WTC11 (cell line): ENCODE measurements at places on chromosomes 4 and X.

- DNase-seq: no peak
Observed at GRCh38 chr4:126939401-126939800, 693.4 kb upstream of the INTU start.

- DNase-seq: no peak
Observed at GRCh38 chr4:78534286-78534955, 17.1 kb upstream of the ANXA3 start.

- no peak for DNase-seq
Observed at GRCh38 chr4:98685225-98686042, 27.0 kb upstream of the TSPAN5 start.

DNA sequence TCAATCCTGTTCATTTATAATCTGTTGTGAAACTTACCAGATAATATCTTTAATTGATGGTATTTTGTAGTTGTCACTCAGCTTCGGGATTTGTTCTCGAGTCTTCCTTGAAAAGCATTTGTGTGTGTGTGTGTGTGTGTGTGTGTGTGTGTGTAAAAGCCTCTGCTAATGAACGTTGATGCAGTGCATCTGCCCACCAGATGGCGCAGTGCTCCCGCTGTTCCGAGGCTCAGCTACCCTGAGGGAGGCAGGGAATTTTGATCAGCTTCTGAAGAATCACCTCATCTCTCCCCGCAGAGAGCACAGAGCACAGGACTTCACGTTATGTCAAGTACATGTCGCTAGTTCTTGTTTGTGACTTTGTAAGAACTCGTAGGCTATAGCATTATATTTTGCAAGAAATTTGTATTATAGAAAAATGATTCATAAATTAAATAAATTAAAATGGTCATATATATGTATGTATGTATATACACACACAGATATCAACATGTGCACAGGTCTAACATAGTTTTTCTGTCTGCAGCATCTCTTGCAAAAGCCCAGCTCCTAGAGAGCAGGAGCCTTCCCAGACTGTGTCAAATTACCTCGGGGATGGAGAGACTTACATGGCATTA lies 316.7 kb upstream of the IGFBP7 start:
- DNase-seq: peak; percentile 81

GRCh38 chr4:156970501-156971164 lies 966 bp downstream of the PDGFC start:
- peak; percentile 63 for DNase-seq

GRCh38 chr4:22483551-22483981 lies 32.3 kb downstream of the ADGRA3 start:
- no peak for DNase-seq

GRCh38 chr4:38656111-38656510 lies 7.9 kb upstream of the KLF3 start:
- DNase-seq: no peak

DNA sequence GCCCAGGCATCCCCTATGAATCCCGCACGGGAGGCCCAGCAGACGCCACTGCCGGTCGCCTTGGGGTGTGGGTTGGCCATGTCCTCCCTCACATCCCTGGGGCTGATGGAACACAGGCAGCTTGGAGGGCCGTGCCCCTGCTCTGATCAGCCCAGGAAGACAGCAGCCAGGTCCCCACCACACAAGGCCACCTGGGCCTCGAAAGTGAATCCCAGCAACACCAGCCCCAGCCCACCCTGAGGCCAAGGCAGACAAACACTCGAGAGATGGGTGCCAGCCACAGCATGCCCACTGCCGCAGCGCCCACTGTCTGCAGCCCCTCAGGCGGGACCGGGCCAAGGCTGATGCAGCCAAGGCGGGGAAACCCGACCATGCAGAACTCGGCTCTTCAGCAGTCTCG lies 85.5 kb downstream of the HMX1 start:
- DNase-seq: no peak

GRCh38 chr4:152224721-152225420 lies 311.0 kb downstream of the FBXW7 start:
- DNase-seq: no peak

- DNase-seq: no peak
Observed at GRCh38 chrX:19705196-19705769, 182.1 kb downstream of the SH3KBP1 start.

GRCh38 chrX:40579900-40580536 lies 752 bp upstream of the ATP6AP2 start:
- no peak for DNase-seq

- peak; percentile 12 for DNase-seq
Observed at GRCh38 chrX:64093761-64094160, 111.7 kb downstream of the AMER1 start.

- no peak for DNase-seq
Observed at GRCh38 chr4:155367608-155368007, 9.2 kb downstream of the MAP9 start.

- no peak for DNase-seq
Observed at GRCh38 chr4:61173799-61174198, 26.3 kb upstream of the ADGRL3 start.

DNA sequence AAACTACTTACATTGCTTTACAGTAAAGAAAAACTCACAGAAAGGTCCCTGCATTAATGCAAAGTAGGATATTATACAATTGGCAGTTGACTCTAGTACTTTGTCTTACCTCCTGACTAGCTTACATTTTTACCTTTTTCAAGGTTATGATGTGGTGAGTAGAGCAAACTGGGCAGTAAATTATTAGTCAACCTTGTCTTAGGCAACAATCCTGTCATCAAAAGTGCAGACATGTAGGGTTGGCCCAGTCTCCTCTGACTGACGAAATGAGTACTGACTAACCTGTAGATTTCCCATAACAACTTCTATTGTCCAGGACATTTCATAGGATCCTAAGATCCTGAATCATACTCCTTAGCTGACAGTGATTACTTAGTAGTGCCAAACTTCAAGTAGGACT lies 142.0 kb upstream of the NUDT6 start:
- no peak for DNase-seq

DNA sequence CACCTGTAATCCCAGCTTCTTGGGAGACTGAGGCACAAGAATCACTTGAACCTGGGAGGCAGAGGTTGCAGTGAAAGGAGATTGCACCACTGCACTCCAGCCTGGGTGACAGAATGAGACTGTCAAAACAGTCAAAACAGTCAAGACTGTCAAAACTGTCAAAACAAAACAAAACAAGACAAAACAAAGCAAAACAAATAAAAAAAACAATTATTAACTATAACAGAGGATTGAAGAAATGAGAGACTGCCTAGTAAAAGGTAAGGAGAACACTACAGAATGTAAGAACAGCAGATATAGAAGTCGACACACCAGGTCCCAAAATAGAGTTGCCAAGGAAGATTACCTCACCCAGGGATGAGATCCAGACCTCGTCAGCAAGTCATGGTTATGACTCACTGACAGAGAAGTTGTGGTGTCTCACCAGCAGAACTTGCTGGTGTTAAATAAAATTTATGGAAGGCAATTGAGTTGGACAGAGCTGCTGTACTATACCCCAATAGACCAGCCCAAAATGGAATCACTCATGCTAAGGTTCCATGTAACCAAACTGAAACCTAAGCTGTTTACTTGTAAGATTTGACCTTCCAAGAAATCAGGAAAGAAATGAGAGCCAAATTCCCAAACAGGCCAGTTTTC lies 32.1 kb upstream of the GK start:
- no peak for DNase-seq

GRCh38 chr4:155854582-155855226 lies 11.4 kb downstream of the ASIC5 start:
- no peak for DNase-seq

- DNase-seq: no peak
Observed at GRCh38 chr4:66956852-66957251, 588.5 kb downstream of the CENPC start.

GRCh38 chr4:84855774-84856173 lies 110.7 kb downstream of the WDFY3 start:
- no peak for DNase-seq

DNA sequence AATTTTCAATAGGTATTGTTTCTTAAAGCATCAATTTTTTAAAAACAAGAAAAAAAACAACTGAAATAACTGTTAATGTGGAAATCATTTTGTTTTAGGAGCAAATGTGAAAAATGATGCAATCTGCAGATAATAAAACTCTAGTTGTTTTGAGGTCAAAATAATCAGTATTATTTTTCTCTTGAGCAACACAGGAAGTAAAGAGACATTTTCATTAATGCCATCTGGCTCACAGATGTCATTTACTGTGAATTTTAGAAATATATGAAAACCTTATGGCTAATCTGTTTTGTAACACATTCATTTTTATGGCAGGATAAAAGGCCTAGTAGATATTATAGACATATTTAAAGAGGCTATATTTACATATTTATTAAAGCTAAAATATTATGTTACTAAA lies 141.6 kb downstream of the PCDH18 start:
- DNase-seq: no peak

GRCh38 chrX:153773741-153774575 lies 6.9 kb upstream of the SRPK3 start:
- DNase-seq: no peak

DNA sequence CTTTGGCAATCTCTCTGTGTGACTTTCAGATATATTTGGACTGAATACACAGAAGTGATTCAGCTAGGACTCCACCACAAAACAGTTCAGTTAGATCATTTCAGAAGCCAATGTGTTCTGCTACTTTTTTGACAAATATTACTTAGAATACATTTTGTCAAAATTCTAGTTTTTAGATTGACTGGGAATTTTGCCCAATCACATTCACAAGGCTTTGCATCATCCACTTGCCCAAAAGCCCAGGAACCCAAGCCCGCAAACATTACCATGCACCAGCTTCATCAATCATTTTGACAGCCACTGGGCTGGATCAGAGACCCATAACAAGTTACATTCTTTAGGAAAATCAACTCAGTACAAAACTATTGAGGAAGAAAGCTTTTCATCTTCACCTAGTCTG lies 256.6 kb upstream of the NDST3 start:
- DNase-seq: no peak

DNA sequence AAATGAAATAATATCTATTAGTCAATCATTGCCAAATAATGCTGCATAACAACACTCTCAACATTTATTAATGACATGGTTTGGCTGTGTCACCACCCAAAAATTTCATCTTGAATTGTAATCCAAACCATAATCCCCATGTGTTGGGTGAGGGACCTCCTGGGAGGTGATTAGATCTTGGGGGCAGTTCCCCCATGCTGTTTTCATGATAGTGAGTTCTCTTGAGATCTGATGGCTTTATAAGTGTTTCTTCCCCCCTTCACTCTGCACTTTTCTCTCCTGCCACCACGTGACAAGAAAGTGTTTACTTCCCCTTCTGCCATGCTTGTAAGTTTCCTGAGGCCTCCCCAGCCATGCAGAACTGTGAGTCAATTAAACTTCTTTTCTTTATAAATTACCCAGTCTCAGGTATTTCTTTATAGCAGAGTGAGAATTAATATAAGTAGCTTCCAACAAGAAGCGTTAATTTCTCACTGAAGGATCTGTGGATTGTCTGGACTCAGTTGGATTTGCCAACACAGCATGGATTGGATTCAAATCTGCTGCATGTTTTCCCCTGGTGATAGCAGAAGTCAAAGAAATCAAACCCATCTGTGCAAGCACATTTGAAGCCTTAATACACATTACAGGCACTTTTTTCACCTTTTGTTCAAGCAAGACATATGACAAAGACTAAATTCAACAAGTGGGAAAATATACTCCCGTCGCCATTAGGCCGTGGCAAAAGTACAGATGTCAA lies 216.6 kb downstream of the PDGFC start:
- no peak for DNase-seq

- DNase-seq: no peak
Observed at GRCh38 chrX:145856181-145856580, 38.6 kb downstream of the SLITRK2 start.

DNA sequence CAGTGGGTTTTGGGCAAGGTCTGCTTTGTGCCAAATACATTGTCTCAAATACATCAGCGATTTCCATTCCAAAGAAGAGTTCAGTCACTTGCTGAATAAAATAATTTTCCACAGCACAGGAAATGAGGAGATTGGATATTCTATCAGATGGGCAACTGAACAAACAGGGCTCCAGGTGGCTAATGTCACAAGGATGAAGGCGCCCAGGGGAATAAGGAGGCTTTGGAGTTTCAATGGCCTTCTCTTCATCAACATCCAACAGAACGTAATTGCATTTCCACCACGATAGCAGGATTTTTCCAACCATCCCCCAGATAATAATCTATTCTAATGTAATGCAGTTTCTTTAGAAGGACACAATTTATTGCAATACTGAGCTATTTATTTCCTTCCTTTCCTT lies 104.7 kb upstream of the KLHL13 start:
- DNase-seq: no peak

GRCh38 chr4:130183096-130183495 lies 1087.1 kb downstream of the C4orf33 start:
- DNase-seq: no peak

DNA sequence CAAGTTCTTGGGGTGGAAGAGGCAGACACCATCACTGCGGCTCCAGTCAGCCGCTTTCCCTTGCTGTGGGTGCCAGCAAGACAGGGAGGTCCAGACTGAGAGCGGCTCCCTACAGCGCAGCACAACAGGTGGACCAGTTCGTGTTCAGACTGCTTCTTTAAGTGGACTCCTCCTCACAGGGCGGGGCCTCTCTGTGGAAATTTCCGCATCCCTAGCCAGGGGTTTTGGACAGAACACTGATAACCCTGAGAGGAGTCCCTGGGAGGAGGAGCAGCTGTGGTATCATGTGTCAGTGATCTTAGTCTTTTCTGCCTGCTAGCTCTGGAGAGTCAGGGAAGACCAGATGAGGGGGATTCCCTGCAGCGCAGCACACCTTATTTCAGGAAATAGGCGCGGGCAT lies 48.5 kb downstream of the MAGEC2 start:
- peak; percentile 13 for DNase-seq

DNA sequence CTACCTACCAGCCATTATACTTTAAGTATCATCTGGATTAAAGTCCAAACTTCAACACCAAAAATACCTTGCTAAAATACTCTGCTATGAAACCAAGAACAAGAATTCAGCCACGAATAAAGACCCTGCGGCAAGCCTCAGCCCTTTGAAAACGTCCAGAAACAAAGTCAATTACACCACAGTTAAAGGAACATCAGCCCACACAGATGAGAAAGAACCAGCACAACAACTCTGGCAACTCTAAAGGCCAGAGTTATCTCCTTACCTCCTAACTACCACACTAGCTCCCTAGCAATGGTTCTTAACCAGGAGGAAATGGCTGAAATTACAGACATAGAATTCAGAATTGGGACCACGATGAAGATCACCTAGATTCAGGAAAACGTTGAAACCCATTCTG lies 23.4 kb downstream of the ABCB7 start:
- DNase-seq: no peak

GRCh38 chr4:77310931-77311330 lies 153.9 kb downstream of the CCNG2 start:
- no peak for DNase-seq

DNA sequence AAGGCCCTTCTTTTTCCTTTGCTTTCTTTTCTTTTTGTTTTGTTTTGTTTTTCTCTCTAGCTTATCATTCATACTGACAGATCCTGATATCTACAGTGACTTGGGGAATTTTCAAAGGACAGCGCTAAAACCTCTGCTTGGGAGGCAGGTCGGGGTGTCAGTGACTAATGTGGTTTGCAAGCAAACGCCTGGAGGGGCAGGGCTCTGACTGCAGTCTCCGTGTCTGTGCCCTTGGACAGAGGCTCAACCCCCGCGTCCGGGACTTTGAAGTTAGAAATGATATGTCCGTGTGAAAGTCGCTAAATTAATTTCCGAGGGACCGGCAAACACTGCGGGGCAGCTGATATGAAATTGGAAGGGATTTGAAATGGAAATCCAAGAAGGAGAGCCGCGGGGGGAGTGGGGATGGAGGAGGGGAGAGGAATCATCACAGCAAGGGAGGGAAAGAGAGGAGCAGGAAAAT lies 312.4 kb downstream of the DHRSX start:
- DNase-seq: no peak
